GM18507 (cell line): ENCODE measurements at places on chromosomes 4 and X.

- DNase-seq: no peak
Measured at GRCh38 chr4:173782660-173783059, 252.6 kb upstream of the HAND2 start.

GRCh38 chr4:10093801-10094552 is 22.6 kb downstream of the WDR1 start:
- DNase-seq: no peak

- DNase-seq: no peak
Measured at GRCh38 chrX:46681849-46682248, 77.1 kb downstream of the SLC9A7 start.

GRCh38 chr4:26127851-26128337 is 192.9 kb upstream of the RBPJ start:
- no peak for DNase-seq

- DNase-seq: no peak
Measured at GRCh38 chrX:24146283-24146949, 3.1 kb upstream of the ZFX start.

DNA sequence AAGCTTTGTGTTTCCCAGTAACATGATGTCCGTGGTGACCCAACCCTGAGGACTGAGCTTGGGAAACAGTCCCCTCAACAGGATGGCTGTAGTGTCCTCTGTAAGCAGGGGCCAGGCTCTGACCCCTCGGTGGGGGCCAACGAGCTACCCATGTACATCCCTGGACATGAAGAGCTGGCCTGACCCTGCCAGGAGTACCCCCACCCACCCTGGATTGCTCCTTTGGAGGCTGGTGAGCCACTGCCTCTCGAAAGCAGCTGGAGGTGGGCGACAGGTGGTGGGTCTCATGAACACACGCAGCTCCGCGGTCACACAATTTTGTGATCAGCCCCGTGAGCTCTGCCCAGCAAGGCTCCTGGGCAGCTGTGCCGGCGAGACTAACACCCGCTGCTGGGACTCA is 33.5 kb downstream of the NSG1 start:
- DNase-seq: no peak

DNA sequence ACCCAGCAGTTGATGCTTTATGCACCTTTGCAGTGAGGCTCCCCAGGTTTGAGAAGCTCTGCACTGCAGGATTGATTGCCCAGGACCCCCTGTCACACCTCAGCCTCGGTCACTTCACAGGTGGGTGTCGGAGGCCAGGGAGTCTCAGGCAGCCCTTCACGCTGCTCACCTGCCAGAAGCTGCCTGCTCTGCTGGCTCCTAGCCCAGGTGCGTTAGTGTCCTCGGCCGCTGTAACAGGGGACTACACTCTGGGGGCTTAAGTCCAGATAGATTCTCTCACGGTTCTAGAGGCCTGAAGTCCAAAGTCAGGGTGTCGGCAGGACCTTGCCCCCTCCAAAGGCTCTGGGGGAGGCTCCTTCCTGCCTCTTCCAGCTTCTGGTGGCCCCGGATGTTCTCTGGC is 79.9 kb downstream of the CPZ start:
- DNase-seq: no peak

DNA sequence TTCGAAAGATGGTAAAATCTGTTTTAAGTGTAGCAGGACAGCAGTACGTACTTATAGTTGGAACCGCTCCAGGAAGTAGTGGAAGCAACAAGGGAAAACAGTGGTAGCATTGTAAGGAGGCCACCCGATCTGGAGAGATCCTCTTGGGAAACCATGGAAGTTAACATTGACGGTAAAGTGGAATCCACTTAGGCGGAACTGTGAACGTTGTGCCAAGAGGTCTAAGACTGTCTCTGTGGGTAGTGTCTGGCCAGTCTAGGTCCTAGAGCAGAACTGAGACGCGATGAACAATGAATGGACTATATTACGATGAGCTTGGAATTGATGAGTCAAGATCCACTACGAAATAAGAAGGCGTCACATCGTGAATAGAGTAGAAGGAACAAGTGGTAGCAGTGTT is 124.0 kb downstream of the TENM3 start:
- no peak for DNase-seq

DNA sequence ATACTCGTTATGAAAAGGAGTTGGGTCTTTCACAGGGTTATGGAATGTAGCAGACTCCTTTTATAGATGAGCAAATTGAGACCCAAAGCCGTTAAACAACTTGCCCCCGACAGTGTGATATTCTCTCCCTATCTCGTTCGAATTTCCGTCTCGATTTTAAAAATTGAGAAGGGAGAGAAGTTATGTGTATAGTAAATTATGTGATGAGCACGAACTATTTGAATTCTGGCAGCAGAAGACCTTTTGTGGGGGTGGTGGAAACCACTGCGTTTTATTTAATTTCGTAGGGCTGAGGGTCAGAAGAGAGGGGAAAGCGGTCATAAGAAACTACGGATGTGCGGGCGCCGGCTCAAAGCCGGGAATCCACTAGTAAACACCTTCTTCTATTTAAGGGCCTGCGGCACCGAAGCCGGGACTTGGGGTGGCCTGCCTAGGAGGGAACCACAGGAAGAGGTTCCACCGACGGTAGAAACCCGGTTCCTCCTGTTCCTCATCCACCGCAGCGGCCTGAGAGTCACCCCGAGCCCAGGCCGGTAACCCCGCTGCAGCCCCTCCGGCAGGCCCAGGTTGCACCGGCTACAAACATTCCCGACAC is 1.5 kb upstream of the DDX3X start:
- DNase-seq: no peak

- DNase-seq: no peak
Measured at GRCh38 chr4:131084997-131085396, 1989.0 kb downstream of the C4orf33 start.

GRCh38 chr4:167176723-167177367 is 57.4 kb downstream of the SPOCK3 start:
- DNase-seq: no peak

DNA sequence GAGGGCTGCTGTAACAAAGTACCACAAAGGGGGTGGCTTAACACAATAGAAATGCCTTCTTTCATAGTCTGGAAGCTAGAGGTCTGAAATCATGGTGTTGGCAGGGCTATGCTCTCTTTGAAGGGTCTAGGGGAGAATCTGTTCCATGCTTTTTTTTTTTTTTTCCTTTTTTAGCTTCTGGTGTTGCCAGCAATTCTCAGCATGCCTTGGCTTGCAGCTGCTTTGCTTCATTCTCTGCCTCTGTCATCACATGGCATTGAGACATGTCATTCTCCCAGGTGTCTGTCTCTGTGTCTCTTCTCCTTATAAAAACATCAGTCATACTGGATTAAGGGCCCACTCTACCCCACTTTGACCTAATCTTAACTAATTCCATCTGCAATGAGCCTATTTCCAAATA is 78.6 kb upstream of the BOD1L1 start:
- DNase-seq: no peak

DNA sequence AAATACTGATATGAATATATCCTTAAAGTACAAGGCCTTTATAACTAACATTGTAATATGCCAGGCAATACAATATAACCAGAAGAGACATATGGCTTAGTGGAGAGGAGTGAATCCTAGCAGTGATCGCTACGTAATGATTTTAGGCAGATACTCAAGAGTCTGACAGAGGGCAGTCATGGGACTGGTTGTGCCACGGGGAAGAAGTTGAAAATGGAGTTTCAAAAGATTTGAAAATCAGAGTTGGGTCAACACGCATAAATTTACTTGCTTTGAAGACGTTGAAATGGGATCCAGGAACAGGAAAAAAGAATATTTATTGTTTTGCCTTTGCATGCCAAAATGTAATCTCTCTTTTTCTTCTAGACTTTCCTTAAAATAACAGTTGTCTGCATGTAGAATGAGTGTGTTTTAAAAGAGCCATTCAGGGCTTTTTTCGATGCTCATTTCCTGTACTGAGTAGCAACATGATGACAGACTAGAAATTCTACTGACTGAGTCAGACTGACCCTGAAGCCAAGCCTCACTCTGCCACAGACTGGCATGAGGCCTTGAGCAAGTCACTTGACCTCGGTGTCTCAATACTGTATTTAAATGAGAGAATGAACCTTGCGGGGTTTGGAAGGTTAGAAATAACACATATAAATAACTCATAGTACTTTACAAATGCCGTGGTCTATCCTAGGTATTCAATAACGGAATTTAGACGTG is 8.1 kb upstream of the SMS start:
- DNase-seq: no peak

- no peak for DNase-seq
Measured at GRCh38 chr4:6699388-6699787, 5.7 kb downstream of the S100P start.

GRCh38 chr4:41878991-41879491 is 56.2 kb upstream of the TMEM33 start:
- DNase-seq: no peak

- DNase-seq: no peak
Measured at GRCh38 chr4:40251366-40251765, 54.5 kb downstream of the RHOH start.

DNA sequence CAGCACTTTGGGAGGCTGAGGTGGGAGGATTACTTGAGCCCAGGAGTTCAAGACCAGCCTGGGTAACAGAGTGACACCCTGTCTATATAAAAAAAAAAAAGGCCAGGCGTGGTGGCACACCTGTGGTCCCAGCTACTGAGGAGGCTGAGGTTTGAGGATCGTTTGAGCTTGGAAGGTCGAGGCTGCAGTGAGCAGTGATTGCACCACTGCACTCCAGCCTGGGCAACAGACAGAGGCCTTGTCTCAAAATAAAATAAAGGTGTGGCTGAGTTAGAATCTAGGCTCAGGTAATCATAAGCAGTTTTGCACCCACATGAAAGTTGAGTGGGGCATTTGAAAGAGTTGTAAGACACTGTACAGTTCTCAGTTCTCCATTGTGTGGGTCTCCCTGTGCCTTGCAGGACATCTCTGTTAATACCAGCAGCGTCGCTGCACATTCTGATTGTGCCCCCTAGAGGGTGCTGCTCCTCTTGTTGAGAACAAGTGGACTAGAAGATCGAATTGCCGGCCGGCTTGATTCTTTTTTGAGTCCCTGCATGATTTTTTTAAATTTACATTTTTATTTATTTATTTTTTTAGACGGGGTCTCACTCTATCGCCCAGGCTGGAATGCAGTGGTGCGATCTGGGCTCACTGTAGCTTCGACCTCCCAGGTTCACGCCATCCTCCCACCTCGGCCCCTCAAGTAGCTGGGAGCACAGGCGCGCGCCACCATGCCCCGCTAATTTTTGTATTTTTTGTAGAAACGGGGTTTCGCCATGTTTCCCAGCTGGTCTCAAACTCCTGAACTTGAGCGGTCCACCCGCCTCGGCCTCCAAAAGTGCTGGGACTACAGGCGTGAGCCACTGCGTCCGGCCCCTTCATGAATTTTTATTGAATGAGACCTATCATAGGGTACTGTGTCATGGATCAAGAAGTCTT is 73.6 kb upstream of the RBMX start:
- no peak for DNase-seq

DNA sequence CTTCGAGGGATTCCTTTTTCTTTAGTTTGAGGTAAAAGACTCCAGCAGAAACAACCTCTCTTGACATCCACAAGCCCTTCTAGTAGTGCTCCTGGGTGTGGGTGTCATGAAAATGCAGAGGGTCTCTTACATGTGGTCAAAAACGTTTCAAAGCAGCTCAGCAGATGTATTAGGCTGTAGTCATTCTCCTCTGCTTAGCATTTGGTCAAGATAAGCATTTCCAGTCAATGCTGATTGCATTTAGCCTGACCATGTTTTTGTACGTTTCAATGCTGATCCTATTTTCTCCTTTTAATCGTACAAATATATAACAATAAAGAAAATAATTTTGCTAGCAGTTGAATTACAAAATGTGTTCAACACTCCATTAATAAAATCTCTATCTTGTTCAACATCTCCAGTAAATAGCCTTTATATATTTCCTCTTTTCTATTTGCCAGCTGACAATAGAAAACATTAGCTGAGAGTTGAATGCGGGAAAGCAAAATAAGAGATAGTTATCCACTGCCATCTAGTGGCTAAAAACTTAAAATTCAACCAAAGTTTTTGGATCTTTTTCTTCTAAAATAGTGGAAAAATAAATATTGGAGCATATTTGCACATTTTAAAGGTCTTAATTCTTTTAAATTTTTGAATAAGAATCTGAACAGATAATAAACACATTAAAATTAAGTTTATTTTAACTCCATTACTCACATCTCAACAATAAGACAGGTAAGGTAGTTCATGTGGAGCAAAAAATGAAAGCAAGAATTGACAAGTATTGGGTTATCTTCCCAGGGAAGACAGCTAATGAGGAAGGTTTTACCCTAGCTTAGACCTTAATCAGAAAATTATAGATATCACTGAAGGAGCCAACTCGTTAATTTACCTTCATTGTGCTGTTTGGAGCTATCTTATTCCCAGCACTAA is 15.2 kb upstream of the PACRGL start:
- no peak for DNase-seq

DNA sequence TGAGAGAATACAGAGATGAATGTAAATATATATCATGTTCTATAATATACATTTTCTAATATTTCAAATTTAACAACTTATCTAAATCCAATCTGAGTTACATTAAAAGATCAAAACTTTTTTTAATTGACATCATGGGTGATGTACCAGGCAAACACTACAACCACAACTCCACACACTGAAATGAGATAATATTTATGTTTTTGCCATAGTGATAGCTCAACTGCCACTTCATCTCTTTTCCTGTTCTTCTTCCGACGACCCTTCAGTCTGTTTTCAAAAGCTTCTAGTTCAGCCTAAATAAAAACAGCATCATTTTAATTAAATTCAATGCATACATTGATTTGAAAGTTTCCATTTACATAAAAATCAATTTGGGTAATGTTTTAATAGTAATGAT is 10.2 kb upstream of the CORIN start:
- DNase-seq: no peak

DNA sequence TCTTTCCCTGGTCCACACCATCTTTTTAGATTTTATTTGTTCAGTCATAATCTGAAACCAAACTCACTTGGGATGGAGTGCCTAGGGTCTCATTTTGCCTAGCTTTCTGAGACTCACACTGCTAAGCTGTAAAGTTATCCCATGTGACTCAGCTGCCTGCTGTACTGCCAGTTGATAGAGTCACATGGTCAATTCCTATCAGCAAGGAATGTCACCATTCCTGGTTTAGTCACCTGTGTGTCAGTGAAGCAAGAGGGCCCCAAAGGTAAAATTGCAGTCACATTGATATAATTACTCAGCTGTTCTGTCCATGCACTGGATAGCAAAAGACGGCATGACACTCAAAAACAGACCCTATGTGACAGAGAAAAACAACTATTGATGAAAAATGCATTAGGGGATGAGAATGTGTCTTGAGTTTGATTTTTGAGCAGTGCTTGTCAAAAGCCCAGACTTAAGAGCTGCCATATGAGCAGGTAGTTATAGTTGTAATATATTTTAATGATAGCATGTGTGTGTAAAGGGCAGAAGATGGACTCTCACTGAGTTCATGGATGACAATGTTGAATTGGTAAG is 413.2 kb downstream of the PPARGC1A start:
- no peak for DNase-seq

GRCh38 chr4:173420324-173420752 is 21.4 kb upstream of the SCRG1 start:
- DNase-seq: no peak

GRCh38 chr4:142345924-142346323 is 500.2 kb downstream of the INPP4B start:
- DNase-seq: no peak
